NCI-H69 (cell line): ENCODE measurements at places on chromosomes 2 and 18.

GRCh38 chr2:46831051-46831868, 84.3 kb downstream of the MCFD2 start:
- no peak for DNase-seq

GRCh38 chr2:241501551-241501950, 6.8 kb downstream of the STK25 start:
- DNase-seq, result no peak

DNA sequence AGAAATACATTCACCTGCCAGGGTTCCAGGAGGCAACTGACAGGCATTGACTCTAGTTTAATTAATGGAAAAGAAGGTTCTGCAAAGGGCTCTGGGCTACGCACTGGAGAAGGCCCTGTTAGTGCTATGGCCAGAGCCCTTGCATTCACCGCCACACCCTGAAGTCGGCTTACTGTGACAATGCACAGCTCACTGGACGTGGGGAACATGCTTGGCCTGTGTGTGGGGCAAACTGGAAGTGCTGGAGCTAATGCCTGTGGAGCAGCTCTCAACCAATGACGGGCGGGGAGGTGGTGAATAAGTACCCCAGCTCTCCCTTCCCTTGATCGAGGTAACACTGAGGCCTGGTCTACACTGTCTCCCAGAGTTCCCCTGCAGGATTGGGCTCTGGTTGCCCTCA, 209.8 kb downstream of the HAUS1 start:
- DNase-seq, result no peak

- DNase-seq, result no peak
Measured at GRCh38 chr2:75113231-75113869, 86.0 kb downstream of the TACR1 start.

DNA sequence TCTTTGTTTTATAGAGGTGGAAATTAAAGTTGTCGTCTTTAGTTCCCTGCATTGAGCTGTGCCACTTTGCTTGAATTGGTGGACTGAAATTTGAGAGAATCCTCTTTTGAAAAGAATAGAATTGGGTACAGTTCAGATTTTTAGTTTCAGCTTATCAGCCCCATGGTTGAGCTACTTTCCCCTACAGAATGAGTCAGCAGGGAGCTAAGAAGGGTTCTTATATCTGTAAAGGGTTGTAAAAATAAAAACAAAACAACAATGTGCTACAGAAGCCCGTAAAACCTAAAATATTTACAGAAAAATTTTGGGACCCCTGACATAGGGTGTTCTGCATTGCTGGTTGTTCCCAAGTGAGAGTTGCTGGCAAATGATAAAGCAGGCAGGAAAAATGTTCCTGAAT, 12.6 kb downstream of the SLC20A1 start:
- DNase-seq, result no peak

- DNase-seq, result no peak
Measured at GRCh38 chr2:95530734-95531133, 46.2 kb upstream of the TRIM43B start.

GRCh38 chr2:8750221-8750620, 68.4 kb downstream of the ID2 start:
- DNase-seq, result no peak

- DNase-seq, result no peak
Measured at GRCh38 chr18:38305961-38306360, 740.4 kb upstream of the CELF4 start.

DNA sequence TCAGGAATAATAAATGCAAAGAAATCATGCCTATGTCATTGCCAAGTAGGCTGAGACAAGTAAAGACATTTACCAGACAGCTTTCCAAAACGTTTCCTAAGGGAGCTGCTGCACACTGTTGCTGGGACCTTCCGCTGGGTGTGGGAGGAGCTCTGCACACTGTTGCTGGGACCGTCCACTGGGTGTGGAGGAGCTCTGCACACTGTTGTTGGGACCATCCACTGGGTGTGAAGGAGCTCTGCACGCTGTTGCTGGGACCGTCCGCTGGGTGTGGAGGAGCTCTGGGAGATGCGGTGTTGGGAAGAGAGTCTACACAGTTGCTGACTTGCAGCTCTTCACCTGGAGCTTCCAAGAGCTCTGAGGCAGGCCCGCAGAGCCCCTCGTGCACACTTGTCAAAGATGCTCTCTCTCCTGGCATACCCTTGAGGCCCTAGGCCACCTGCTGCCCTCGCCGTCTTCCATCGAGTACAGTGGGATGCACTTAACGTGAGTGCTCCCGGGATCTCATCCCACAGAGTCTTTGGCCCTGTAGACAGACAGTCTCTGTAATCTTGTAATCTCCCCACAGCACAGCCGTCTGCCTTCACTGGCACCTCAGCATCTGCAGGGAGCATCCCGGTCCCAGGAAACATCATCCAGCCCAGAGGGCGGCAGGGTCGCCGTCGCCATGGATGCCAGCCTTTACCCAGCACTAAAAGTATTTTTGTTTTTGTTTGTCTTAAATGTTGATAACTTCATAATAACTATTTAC, 51.4 kb downstream of the TRAPPC12 start:
- no peak for DNase-seq

DNA sequence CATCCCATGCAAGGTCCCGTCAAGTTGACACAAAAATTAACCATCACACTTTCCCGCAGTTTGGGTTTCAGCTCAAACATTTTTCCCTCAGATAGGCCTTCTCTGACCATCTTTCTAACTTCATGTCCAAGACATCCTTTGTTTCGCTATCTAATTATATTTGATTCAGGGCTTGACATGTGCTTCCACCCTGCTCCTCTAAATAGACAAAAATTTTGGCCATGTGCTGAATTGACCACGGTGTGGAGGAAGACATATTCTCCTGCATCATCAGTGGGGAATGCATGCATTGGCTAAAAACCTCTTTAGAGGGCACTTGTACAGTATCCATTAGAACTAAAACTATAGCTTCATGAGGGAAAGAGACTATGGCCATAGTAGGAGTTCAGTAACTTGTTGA, 81.2 kb downstream of the PLCL1 start:
- DNase-seq, result no peak
